ENCODE measurements at places on chromosomes 3 and 15. TPM values are rescaled to one million over a fixed set of nuclear protein-coding genes. Genes with fewer than 3 reads are reported as not detected.

MTHFS gene
- total RNA-seq = 15.9 TPM

SIDT1 gene
- 0.28 TPM for total RNA-seq

SPATA12 gene
- not detected for total RNA-seq

FAM107A gene
- not detected for total RNA-seq

LRRC2 gene
- total RNA-seq = 3.6 TPM

TNIK gene
- 38.3 TPM for total RNA-seq

RBSN gene
- total RNA-seq = 25.1 TPM

CAPN3 gene
- total RNA-seq = 0.77 TPM

CORO2B gene
- total RNA-seq = 12.3 TPM

MESP2 gene
- total RNA-seq = 0.77 TPM

CKMT1B gene
- not detected for total RNA-seq

PFN2 gene
- total RNA-seq = 215 TPM

EIF4G1 gene
- 389 TPM for total RNA-seq

DISP2 gene
- total RNA-seq = under 0.01 TPM

PARP15 gene
- under 0.01 TPM for total RNA-seq

SV2B gene
- not detected for total RNA-seq

LTF gene
- total RNA-seq = 0.38 TPM

SST gene
- not detected for total RNA-seq

KNG1 gene
- not detected for total RNA-seq

RPL39L gene
- 10.7 TPM for total RNA-seq

TMEM207 gene
- not detected for total RNA-seq

RARRES1 gene
- 111 TPM for total RNA-seq

AGBL1 gene
- not detected for total RNA-seq

CFAP92 gene
- total RNA-seq = under 0.01 TPM

SLC9C1 gene
- 0.56 TPM for total RNA-seq

SLITRK3 gene
- total RNA-seq = not detected

RAB8B gene
- 184 TPM for total RNA-seq

DHX30 gene
- total RNA-seq = 85.1 TPM

C3orf20 gene
- under 0.01 TPM for total RNA-seq

BNC1 gene
- total RNA-seq = 5.8 TPM

MOBP gene
- total RNA-seq = under 0.01 TPM

AP3B2 gene
- total RNA-seq = under 0.01 TPM

PRKAR2A gene
- 22.3 TPM for total RNA-seq

SPG21 gene
- total RNA-seq = 62.5 TPM

TRPM1 gene
- total RNA-seq = not detected

LRRIQ4 gene
- 0.19 TPM for total RNA-seq

IQCF5 gene
- not detected for total RNA-seq

TMC3 gene
- total RNA-seq = 3.9 TPM

FAM240A gene
- not detected for total RNA-seq

TRANK1 gene
- total RNA-seq = 15.5 TPM

LTK gene
- 0.19 TPM for total RNA-seq

IL17RD gene
- 1.7 TPM for total RNA-seq

HYAL3 gene
- 6.8 TPM for total RNA-seq

TEX55 gene
- not detected for total RNA-seq

ADAMTS7 gene
- 12.8 TPM for total RNA-seq

KBTBD12 gene
- not detected for total RNA-seq

SEMA3B gene
- total RNA-seq = 2.8 TPM

SEMA6D gene
- 9.9 TPM for total RNA-seq

CYP1A2 gene
- total RNA-seq = not detected

EEFSEC gene
- total RNA-seq = 9.6 TPM

SEMA3F gene
- 1.7 TPM for total RNA-seq

SLC22A13 gene
- 0.58 TPM for total RNA-seq

FBXO45 gene
- 15.7 TPM for total RNA-seq

CCDC13 gene
- total RNA-seq = 0.19 TPM

SAMMSON gene
- 0.28 TPM for total RNA-seq

CPA3 gene
- total RNA-seq = not detected

FEZF2 gene
- not detected for total RNA-seq

FANCD2OS gene
- not detected for total RNA-seq

GOLGA8T gene
- 0.28 TPM for total RNA-seq

MYLK gene
- total RNA-seq = 46.6 TPM
